H7 (cell line): ENCODE measurements at places on chromosomes 7 and 10. TPM values are rescaled to one million over a fixed set of nuclear protein-coding genes. Genes with fewer than 3 reads are reported as not detected.

DNA sequence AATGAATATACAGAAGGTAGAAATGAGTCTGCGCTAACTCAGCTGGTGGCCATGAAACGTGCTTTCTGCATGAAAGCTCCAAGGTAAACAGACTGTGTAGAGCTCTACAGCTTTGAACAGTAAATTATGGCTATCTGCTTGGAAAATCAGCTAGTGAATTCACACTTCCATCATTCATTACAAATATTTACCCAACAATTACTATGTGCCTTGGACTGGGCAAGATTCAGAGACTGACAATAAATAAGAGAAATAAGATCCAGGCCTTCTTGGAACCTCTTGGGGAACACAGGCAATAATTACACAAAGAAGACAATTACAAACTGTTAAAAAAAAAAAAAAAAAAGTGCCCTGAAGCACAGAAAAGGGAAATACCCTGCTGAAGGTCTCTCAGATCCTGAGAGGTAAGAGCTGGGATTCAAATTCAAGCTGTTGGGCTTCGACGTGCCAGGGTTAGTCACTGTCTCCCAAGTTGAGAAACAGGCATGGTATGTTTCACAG is 15.8 kb downstream of the TSPAN12 start:
- DNase-seq: no peak

Gene EIF3B
- 314 and 319 TPM in 2 replicates for total RNA-seq

DNA sequence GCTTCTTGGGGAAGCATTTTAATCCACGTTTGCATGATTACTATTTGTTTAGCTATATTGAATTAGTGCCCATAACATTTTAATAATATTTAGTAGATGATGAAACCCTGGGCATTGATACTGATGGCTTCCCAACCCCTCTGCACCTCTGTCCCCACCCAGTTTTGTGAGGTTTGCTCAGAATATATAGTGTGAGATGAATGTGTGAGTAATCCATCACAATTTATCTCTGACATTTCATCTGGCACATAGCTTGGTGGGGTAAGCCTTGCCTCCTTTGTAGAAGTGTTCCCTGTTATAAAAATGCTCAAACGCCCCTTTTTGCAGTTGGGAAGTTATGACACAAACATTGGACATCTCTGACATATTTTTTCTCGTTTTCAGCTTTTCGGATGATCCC is 104.2 kb downstream of the WNT2 start:
- no peak for DNase-seq

Gene CDH23
- total RNA-seq: 4.5 and 4.7 TPM in 2 replicates

Gene ADCYAP1R1
- total RNA-seq: 1.8 TPM in 2 replicates

Gene NXPH1
- 0.10 and 0.37 TPM in 2 replicates for total RNA-seq

GRCh38 chr10:52477305-52477704 is 163.2 kb downstream of the DKK1 start:
- no peak for DNase-seq

DNA sequence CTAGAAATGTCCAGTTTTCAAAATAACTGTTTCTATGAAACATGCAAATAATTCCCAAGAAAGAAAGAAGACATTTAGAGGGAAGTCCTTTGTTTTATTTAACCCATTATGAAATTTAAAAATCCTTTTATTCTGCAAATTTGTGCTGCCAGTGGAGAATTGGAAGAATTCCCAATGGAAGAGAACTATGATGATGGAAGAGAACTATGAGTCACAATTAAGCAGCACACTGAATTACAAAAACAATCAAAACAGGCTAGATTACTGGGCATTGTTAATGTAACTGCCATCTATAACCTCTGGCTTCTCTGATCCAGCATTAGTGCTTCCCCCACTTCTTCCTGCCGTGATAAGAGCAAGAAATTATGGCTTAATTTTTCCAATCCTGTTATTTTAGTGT is 126.2 kb upstream of the FEZF1 start:
- no peak for DNase-seq

DNA sequence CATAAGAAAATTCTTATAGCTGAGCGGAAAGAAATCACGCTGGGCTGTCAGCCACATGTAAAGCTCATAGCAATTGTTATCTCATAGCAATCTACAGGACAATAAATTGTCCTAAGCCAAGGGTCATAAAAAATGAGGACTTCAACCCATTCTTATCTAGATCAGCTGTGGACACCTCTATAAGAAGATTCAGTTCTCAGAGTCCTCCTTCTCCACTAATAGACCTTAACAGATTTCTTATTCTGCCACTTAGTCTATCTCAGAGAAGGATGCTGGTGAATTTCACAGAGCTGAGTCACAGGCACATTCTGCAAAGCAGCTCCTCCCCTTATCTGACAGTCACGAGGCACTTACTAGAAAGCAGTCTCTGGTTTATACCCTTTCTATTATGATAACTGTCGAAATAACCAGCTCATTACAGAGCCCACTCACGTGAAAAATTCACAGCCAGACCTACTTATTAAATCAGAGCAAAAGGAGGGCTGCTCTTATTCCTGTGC is 185.3 kb upstream of the PCLO start:
- no peak for DNase-seq

Gene METTL27
- 1.9 and 7.4 TPM in 2 replicates for total RNA-seq

DNA sequence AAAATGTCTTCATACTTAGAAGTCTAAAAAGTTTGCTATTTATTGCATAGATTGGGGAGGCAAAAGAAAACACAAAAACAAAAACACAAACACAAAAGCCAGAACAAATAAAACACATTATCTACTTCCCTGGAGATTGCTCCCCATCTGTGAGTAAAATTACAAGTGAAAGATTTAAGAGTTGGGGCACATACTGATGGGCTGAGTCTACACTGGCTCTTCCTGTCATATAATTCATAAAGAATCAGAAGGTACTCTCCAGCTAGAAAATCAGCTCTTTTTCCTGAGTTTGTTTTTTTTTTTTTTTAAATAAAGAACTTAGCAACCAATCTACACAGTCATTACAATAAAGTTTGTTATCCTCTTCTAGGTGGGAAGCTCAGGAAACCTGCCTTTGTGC is 192.4 kb upstream of the LRRN3 start:
- DNase-seq: no peak

DNA sequence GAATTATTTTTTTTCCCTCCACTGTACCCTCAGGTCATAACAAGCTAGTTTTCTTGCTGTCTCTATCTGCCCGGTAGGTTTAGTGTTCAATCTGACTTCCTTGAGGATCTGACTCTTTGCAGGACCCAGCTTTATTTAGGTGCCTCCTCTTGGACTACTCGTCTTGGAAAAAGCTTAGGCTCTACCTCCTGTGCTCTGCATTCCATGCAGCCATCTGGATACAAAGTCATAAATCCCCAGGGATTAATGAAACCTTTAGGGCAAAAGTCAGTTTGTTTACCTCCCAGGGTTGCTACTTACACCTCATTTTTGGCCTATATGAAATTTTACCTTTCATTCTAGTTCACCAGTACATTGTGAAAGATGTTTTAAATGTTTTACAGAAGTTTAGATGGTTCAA is 8.0 kb downstream of the STAG3 start:
- no peak for DNase-seq

GRCh38 chr7:103396471-103396870 is 49.0 kb downstream of the PSMC2 start:
- DNase-seq: no peak

Gene CRHR2
- not detected in 2 replicates for total RNA-seq

DNA sequence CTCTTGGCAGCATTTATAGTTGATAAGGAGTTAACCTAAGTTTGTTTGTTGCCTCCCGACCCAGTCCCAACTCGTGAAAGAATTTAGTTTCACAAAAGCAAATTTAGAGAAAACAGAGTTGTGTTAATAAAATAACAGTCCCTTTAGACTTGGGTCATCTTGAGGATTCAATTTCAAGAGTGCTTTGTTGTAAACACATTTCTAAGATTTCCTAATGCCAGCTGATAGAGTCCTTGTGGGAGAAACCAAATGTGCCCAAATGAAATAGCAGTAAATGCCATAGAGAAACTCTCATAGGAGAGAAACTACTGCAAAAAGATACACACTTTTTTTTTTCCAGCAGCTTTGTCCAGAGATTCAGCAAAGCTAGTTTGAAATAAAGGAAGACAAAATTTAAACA is 211.3 kb upstream of the BMPER start:
- no peak for DNase-seq

DNA sequence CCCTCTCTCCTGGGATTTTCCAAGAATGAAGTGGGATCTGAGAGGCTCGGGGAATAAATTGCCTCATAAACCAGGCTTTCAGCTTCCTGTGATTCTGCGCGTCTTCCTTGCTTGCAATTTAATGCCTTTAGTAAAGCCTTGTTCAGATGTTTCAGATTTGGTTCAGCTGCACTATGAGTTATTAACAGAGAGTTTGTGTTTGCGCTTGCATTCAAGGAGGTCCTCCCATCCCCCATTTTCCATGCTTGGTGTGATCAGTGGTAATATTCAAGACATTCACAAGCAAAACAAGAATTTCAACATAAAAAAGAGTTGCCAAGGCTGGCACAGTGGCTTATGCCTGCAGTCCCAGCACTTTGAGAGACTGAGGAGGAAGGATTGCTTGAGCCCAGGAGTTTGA is 1068.9 kb downstream of the TYW1 start:
- no peak for DNase-seq

DNA sequence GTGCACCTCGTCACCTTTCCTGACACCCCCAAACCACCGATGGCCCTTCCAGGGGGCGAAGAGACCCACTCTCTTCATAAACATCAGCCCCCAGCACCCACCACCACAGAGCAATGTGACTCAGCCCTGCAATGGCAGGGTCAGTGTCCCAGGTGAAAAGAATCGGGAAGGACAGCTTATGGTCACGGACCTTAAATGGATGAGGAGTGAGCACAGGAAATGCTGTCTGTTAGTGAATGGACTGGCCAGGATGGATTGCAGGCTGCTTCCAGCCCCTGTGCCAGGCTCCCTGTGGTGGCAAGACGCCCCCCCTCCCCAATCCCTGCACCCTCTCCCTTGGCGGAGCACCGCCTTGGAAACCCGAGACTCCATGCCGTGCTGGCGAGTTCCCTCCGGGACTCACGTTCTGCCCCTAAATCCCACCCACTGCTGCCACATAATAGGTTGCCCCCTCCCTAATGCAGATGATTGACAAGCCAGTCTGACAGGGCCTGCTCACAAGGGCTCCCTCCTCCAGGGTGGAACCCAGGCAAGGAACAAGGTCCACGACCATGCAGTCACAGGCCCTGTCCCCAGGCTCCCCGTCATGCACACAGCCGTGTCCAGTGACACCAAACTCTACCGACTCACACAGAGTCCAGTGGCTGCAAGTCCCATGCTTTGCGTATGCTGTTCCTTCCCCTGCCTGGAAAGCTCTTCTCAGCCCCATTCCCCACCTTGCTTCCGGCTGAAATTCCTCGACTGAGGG is 7.3 kb downstream of the ASB13 start:
- DNase-seq: peak; percentile 75

DNA sequence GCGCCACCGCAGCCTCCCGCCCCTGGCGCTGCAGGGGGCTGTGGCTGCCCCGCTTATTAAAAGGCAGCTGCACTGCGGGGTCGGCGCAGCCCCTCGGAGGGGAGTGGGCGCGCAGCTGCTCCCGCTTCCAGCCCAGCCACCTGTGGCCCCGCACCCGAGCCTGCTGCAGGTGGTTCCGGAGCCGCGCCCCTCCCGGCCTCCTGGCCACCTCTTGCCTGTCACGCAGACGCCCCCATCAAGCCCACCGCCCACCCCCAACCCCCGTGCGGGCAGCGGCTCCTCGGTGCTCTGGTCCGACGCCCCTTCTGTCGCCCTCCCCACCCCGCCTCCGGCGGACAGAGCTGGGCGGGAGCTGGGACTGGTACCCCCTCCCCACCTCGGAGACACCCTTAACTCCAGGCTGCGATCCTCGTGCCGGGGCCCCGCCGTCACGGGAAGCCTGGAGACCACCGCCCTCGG is 549 bp downstream of the CALY start:
- DNase-seq: peak; percentile 83

DNA sequence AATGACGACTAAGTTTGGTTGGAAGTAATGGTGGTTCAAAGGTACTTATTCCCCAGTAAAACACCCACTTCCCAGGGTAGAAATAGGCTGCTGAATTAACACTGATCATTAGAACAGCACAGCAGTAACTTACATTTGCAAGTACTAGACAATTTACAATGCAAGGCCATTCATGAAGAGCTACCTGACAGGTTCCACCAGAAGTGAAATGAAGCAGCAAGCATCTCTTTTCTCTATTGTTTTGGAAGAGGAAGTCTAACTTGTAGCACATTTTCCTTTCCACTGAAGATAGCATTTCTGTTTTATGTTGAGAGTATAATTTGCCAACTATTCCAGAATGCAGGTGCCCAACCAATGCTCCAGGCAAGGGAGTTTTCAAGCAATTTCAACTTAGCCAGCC is 145.9 kb downstream of the CREB5 start:
- no peak for DNase-seq

DNA sequence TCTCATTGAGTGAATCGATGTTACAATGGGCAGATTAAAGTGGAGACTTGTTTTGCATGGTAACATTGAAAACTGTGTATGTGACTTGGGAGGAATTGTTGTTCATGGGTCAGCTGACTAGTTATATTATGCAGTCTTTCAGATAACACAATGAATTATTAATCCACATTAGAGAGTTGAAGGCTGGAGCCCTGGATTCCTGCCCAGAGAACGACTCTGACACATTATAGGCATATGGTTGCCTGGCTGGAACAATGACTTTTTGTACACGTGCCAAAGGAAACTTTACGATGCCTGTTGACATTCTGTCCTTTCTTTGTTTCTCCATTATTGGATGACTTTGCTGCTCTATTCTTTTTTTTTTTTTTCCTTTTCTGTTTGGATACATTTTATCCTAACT is 52.3 kb upstream of the TMEM229A start:
- no peak for DNase-seq

DNA sequence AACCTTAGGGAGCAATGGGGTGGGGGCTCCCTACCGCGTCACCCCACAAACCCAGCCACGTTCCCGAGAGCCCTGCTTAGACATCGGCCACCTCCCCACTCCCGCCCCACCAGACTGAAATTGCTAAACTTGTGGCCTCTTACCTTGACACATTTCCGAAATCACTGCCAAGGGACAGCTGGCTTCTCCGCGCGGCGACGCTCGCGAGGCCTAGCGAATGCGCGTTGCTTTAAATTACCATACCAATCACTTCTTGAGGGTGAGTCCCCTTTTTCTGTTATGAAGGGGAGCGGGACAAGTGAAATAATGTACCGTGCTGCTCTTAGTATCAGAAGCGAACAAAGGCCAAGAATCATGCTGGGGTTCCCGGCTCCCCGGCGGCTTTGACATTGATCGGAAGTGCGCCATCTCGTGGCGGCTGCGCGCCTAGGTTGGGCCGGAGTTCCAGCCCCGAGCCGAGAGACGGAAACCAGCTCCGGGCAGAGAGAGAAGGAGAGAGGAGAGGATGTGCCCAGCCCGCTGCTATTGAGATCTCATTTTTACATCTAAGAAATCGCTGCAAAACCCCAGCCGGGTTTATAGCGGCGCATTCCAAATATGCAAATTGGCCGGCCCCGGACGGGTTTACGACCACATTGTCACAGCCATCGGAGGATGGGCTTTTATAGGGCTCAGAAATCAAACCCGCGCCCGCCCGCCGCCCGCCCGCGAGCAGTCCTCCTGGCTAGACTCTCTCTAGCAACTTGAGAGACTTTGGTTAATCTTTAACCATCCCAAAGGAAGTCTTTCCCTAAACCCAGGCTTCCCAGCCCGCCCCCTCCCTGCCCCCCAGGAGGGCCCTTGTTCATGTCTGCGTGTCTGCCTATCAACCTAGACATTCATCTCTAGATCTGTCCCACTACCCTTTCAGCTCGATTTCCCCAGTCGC is 5.3 kb downstream of the HOXA11 start:
- DNase-seq: peak; percentile 97
